ENCODE measurements at places on chromosomes 12 and 14.

DNA sequence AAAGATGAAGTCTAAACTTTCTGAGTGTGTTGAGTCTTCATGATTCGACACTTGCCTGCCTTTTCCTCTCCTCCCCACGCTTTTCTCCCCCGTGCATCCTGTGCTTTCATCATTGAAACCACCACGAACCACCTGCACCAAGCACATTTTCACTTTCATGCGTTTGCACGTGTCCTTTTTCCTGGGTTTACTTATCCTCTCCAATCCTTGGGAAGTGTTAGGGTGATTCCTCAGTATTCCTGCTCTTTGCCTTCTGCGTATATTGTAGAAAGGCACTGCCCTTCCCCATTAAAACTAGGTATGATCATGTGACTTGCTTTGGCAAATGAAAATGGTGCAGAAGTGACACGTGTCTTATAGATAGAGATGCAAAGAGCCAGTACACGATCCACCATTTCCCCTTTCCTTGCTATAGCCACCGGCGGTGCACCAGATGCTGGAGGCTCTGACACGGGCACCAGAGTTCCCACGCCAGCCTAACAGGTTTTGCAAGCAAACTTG lies 106.6 kb downstream of the BRMS1L start:
- DNase-seq: no peak

- DNase-seq: no peak
These were observed 343.9 kb downstream of the NPAS3 start for GRCh38 chr14:33282331-33283230.

DNA sequence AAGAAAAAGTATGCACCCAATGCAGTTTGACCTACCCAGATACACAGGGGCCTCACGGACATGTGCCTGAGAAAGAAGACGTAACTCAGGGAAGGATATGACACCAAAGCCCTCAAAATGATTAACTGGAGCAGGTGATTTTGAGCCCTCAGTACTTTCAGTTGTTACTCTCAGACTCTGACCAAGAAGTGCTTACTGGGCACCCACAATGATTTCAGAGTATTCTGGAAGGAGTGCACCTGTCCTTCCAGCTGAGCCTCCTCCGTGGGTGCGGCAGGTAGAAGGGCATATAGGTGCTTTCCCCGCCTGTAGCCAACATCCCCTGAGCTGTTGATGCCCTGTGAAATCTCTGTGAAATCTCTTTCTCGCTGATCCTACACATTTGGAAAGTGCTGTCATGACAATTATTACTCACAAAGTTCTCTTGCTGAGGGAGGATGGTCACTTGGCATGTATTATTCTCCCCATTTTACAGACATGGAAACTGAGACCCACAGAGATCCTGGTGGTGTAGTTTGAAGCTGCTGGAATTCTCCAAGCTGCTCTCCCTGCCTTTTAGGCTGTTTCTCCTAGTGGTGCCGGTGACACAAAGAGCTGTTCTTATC lies 154.3 kb upstream of the CCND2 start:
- DNase-seq: no peak

GRCh38 chr12:10553148-10553547 lies 47.5 kb downstream of the EIF2S3B start:
- DNase-seq: no peak

DNA sequence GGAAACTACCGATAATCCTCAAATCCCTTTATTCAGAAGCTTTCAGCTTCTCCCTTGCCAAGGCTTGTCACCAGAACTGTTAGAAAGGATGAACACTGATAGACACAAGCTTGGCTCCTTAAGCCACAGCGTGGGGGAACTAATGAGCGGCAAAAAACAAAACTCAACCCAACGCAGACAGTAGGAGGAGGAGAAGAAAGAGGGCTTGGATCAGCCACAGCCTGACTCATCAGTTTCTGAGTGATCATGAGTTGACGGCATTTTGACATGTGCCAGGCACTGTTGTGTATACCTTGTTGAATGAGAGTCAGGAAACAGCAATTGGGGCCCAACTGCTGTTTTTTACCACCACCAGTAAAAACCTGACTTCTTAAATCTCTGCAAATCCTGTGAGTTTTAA lies 23.7 kb downstream of the PLXNC1 start:
- DNase-seq: no peak

DNA sequence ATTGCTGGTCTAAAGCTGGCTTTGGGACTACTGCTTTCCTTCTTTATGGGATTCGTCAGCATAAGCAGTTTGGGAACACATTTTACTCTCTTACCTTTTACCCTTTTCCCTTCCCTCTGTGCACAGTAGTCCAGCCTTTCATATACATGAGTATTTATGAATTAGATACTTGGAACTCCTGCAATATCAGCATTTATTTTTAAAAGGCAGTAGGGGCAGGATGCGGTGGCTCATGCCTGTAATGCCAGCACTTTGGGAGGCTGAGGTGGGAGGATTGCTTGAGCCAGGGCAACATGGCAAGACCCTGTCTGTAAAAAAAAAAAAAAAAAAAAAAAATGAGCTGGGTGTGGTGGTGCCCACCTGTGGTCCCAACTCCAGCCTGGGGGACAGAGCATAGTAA lies 3.0 kb downstream of the NUBPL start:
- no peak for DNase-seq

Measured in right kidney (tissue), 9 donors.